ENCODE measurements at places on chromosomes 6 and 20. TPM values are rescaled to one million over a fixed set of nuclear protein-coding genes. Genes with fewer than 3 reads are reported as not detected.
A peak's percentile ranks its signal among the peaks of the same experiment; 100 is the strongest.

DNA sequence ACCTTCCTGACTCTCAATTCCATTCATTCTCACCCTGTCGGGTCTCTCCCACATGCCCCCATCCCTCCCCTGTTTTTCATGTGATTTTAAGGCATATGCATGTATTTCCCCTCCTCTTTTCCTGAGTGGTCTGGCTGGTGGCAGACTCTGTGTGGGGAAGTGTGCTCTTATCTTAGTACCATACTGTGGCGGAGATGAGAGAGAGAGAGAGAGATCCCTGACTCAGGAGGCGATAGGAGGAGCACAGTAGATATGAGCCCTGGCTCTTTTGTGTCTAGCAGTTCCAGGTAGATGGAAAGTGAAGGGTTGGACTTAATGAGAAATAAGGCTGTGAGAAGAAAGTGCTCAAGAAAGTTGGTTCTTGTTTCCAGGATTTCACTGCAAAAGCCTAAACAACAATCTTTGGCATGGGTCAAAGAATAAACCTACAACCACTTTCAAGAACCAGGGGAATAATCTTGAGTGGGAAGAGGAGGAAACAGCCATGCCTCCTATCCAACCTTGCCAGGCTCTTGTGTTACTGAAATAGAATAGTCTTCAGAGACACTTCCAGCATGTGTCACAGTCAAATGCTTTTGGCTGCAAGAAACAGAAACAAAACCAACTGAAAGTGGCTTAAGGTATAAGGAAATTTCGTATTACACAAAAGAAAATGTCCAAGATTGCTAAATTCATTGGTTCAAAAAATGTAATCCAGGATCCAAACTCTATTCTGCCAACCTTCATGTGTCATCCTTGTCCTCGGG lies 123.8 kb upstream of the MYLIP start:
- H3K36me3 ChIP-seq: no peaks in the 10 kb centered on the region
- H3K27me3 ChIP-seq: no peaks in the 10 kb centered on the region
- H3K4me3 ChIP-seq: no peak overlapping the region
- H3K27ac ChIP-seq: no peak overlapping the region
- no peak for DNase-seq

The FAM184A gene
- total RNA-seq: 3.4 TPM

DNA sequence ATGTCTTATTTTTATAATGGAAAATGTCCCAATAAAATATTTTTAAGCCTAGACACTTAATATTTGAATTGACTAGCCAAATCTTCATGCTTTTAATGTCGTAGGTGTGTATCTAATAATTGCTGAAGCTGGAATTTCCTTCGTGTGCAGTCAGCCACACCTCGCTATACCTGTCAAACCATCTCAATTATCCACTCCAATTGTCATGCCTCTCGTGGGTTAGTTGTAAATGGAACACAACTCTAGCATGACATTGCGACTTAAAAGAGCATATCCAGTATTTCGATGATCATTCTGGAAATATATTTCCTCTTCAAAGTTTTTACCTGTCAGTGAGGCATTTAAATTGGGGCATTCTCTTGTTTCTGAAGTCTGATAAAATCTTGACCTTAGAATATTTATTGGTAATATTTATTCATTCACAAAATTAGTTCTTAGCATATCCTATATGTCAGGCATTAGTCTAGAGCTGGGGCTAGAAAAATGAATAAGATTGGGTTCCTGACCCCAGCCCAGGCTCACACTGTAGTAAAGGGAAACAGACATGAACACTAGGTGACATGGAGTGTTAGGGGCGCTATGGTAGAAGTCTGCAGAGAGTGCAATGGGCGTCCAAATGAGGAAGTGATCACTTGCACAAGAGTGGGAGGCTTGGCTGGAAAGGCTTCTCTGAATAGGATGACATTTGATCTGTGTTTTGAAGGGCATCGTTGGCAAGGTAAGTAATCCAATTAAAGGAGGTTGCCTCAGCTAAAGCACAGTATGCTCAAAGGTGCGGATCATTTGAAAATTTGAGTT lies 11.0 kb upstream of the CFAP206 start:
- no peaks in the 10 kb centered on the region for H3K4me1 ChIP-seq
- DNase-seq: no peak
- H3K27me3 ChIP-seq: no peaks in the 10 kb centered on the region
- no peaks in the 10 kb centered on the region for H3K36me3 ChIP-seq
- no peak overlapping the region for H3K4me3 ChIP-seq
- H3K27ac ChIP-seq: no peak overlapping the region

DNA sequence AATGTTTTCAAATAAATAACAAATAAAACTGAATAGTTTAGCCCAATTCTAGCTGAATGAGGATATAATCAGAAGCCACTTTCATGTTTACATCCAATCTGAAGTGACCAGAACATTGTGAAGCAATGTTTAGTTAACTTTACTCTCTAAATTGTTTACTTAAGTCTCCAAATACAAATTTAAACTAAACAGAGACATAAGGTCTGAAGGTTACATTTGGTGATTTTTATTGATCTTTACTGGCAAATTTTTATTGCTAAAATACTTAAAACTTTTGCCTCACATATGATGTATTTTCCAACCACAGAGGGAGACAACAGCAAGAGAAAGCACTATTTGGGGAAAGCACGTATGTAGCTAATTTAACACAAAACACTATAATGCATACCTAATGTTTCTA lies 106.8 kb upstream of the THEMIS start:
- no peak overlapping the region for H3K27ac ChIP-seq
- no peaks in the 10 kb centered on the region for H3K4me1 ChIP-seq
- no peak overlapping the region for H3K4me3 ChIP-seq
- no peak for DNase-seq
- no peaks in the 10 kb centered on the region for H3K27me3 ChIP-seq
- no peaks in the 10 kb centered on the region for H3K36me3 ChIP-seq

The PLAGL2 gene
- total RNA-seq: 9.2 TPM

- H3K27ac ChIP-seq: no peak overlapping the region
Measured at GRCh38 chr6:127341471-127342202, 1.8 kb downstream of the ECHDC1 start.

- H3K36me3 ChIP-seq: no peaks in the 10 kb centered on the region
- no peaks in the 10 kb centered on the region for H3K27me3 ChIP-seq
- no peak overlapping the region for H3K27ac ChIP-seq
- H3K4me1 ChIP-seq: no peaks in the 10 kb centered on the region
- no peak for DNase-seq
Measured at GRCh38 chr6:136779682-136780081, 12.6 kb downstream of the MAP3K5 start.

DNA sequence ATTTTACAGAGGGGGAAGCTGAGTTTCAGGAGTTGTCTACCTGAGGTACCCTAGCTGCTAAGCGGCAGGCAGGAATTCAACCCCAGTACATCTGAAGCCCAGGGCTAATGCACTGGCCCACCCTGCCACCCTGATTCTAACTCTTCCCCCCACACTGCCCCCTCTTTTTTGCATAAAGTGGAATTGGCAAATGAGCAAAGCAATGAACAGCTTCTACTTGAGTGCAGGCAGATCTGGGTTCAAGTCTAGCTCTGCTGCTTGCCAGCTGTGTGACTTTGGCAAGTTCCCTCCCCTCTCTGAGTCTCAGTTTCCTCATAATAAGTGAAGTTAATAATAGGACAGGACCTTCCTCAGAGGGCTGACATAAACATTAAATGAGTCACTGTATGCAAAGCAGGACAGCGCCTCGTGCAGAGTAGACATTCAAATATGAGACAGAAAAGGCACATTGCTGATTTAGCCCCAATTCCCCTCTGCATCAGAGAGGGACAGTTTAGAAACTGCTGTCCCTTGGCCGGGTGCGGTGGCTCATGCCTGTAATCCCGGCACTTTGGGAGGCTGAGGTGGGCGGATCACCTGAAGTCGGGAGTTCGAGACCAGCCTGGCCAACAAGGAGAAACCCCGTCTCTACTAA lies 4.7 kb downstream of the ADA start:
- no peaks in the 10 kb centered on the region for H3K36me3 ChIP-seq
- H3K4me1 ChIP-seq: no peaks in the 10 kb centered on the region
- DNase-seq: no peak

- no peaks in the 10 kb centered on the region for H3K4me1 ChIP-seq
- no peak overlapping the region for H3K4me3 ChIP-seq
- H3K27me3 ChIP-seq: no peaks in the 10 kb centered on the region
- no peak overlapping the region for H3K27ac ChIP-seq
- no peak for DNase-seq
Measured at GRCh38 chr6:106199331-106199730, 113.2 kb downstream of the PRDM1 start.

The OLIG3 gene
- not detected for total RNA-seq

- H3K4me1 ChIP-seq: peaks cover 5% of the 10 kb centered on the region
- H3K27me3 ChIP-seq: no peaks in the 10 kb centered on the region
- H3K36me3 ChIP-seq: no peaks in the 10 kb centered on the region
- peak overlapping the region; percentile 89 for H3K27ac ChIP-seq
Measured at GRCh38 chr6:145963216-145964068, 716 bp downstream of the SHPRH start.

The PDE7B gene
- total RNA-seq: 15.4 TPM

- no peaks in the 10 kb centered on the region for H3K4me1 ChIP-seq
- H3K27me3 ChIP-seq: no peaks in the 10 kb centered on the region
- no peak for DNase-seq
- no peaks in the 10 kb centered on the region for H3K36me3 ChIP-seq
Measured at GRCh38 chr6:127792616-127793015, 108.2 kb downstream of the THEMIS start.

GRCh38 chr6:31485055-31485454 lies 12.9 kb upstream of the MICB start:
- H3K27me3 ChIP-seq: no peaks in the 10 kb centered on the region
- no peak overlapping the region for H3K27ac ChIP-seq
- DNase-seq: no peak
- no peaks in the 10 kb centered on the region for H3K36me3 ChIP-seq

The TMEM181 gene
- total RNA-seq: 19.9 TPM

- H3K4me1 ChIP-seq: peaks cover 9% of the 10 kb centered on the region
- no peaks in the 10 kb centered on the region for H3K36me3 ChIP-seq
- H3K27me3 ChIP-seq: no peaks in the 10 kb centered on the region
- no peak for DNase-seq
Measured at GRCh38 chr20:53654932-53655624, 61.4 kb upstream of the ZNF217 start.

The LY6G6F gene
- total RNA-seq: not detected

The PREX1 gene
- total RNA-seq: 38.2 TPM

GRCh38 chr6:70336996-70337742 lies 34.3 kb upstream of the COL9A1 start:
- H3K4me3 ChIP-seq: no peak overlapping the region
- no peaks in the 10 kb centered on the region for H3K4me1 ChIP-seq
- no peaks in the 10 kb centered on the region for H3K36me3 ChIP-seq
- no peak overlapping the region for H3K27ac ChIP-seq
- DNase-seq: no peak

The C6orf15 gene
- not detected for total RNA-seq

The OPRL1 gene
- 1.2 TPM for total RNA-seq

DNA sequence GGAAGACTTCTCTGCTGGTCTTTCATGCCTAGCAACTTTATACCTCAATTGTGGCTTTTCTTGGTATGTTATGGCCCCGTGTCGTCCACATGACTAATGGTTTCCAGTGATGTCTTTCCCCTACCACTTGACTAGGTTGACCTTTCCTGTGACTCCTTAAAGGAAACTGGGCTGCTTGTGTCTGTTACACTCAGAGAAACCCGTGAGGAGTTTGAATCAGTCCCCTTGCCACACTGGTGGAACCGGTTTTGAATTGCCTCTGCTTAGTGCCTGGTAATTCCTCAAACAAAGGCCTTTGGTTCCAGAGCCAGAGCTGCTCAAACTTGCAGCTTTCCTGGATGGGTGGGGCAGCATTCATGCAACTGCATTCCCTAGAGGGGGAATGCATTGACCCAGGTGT lies 21.9 kb downstream of the ECT2L start:
- no peaks in the 10 kb centered on the region for H3K27me3 ChIP-seq
- peak; percentile 82 for DNase-seq
- H3K36me3 ChIP-seq: no peaks in the 10 kb centered on the region
- H3K4me1 ChIP-seq: peaks cover 5% of the 10 kb centered on the region
- no peak overlapping the region for H3K4me3 ChIP-seq
- peak overlapping the region; percentile 49 for H3K27ac ChIP-seq

The RUNX2 gene
- total RNA-seq: 4.7 TPM

DNA sequence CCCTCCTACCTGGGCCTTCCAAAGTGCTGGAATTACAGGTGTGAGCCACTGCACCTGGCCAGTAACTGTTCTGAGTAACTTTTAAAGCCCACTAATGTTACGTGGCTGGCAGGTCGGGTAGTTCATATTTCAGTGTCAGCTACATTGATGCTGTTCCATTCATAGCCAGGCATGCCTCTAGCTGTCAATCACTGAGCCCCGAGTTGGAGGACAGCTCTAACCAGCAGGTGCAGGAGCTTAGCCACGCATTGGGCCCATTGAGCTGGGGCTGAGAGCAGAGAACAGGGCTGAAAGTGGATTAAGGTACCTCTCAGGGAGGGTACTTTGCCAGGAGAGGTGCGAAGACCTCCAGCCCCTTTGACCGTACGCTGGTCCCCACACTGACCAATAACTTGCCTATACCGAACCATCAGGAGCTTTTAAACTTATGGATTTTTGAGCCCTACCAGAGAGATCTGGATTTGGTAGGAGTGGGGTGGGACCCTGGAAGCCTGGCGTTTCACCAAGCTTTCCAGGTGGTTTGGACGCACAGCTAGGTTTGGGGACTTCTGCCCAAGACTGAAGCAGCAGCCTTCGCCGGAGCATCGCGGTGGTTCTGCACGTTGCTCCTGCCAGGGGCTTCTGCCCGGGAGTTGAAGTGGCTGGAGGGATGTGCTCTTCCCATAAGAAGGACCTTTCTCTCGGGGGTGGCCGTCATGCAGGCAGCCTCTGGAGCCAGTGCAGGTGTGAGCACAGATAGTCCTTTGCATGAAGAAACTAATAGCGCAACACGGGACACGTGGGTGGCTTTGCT lies 82.6 kb downstream of the SERAC1 start:
- peaks cover 7% of the 10 kb centered on the region for H3K36me3 ChIP-seq
- H3K4me1 ChIP-seq: no peaks in the 10 kb centered on the region
- no peak for DNase-seq
- H3K27ac ChIP-seq: no peak overlapping the region
- no peaks in the 10 kb centered on the region for H3K27me3 ChIP-seq

The CDC5L gene
- total RNA-seq: 17.6 TPM

The DOK5 gene
- 5.4 TPM for total RNA-seq

GRCh38 chr20:53660947-53661381 lies 67.3 kb upstream of the ZNF217 start:
- H3K36me3 ChIP-seq: no peaks in the 10 kb centered on the region
- no peak overlapping the region for H3K27ac ChIP-seq
- no peak for DNase-seq

GRCh38 chr20:53839423-53840176 lies 230.8 kb downstream of the BCAS1 start:
- H3K4me3 ChIP-seq: no peak overlapping the region
- no peak overlapping the region for H3K27ac ChIP-seq
- H3K4me1 ChIP-seq: no peaks in the 10 kb centered on the region
- peak; percentile 78 for DNase-seq

The RSPH4A gene
- total RNA-seq: 1.8 TPM

The FAM83B gene
- 12.7 TPM for total RNA-seq
